ENCODE measurements at places on chromosomes 16 and 17. TPM values are rescaled to one million over a fixed set of nuclear protein-coding genes. Genes with fewer than 3 reads are reported as not detected.
A peak's percentile ranks its signal among the peaks of the same experiment; 100 is the strongest.

Gene COL1A1
- total RNA-seq, result 81.0 TPM

Gene RCVRN
- 0.23 TPM for total RNA-seq

Gene IRX3
- 95.1 TPM for total RNA-seq

Gene LYRM1
- 64.5 TPM for total RNA-seq

Gene CACNA1H
- 32.5 TPM for total RNA-seq

Gene CCL22
- 0.51 TPM for total RNA-seq

Gene C16orf90
- not detected for total RNA-seq

Gene PLA2G10
- total RNA-seq, result not detected

Gene GOSR2
- total RNA-seq, result 40.0 TPM

Gene PARD6A
- 13.7 TPM for total RNA-seq

DNA sequence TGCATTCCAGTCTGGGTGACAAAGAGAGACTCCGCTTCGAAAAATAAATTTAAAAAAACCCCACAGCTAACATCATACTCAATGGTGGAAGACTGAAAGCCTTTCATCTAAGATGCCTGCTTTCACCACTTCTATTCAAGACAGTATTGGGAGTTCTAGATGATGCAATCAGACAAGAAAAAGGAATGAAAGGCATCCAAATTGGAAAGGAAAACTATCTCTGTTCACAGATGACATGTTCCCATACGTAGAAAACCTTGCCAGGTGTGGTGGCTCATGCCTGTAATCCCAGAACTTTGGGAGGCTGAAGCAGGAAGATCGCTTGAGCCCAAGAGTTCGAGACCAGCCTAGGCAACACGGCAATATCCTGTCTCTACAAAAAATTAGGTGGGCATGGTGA, 31.1 kb downstream of the RANBP10 start:
- no peaks in the 10 kb centered on the region for H3K36me3 ChIP-seq
- H3K27me3 ChIP-seq, result no peaks in the 10 kb centered on the region
- DNase-seq, result no peak
- no peak overlapping the region for H3K4me3 ChIP-seq
- no peak overlapping the region for H3K27ac ChIP-seq

- H3K4me3 ChIP-seq, result peak overlapping the region; percentile 94
- no peaks in the 10 kb centered on the region for H3K27me3 ChIP-seq
- H3K27ac ChIP-seq, result peak overlapping the region; percentile 82
- no peaks in the 10 kb centered on the region for H3K36me3 ChIP-seq
- no peaks in the 10 kb centered on the region for H3K4me1 ChIP-seq
These were observed 643 bp downstream of the HSDL1 start for GRCh38 chr16:84144209-84144858.

DNA sequence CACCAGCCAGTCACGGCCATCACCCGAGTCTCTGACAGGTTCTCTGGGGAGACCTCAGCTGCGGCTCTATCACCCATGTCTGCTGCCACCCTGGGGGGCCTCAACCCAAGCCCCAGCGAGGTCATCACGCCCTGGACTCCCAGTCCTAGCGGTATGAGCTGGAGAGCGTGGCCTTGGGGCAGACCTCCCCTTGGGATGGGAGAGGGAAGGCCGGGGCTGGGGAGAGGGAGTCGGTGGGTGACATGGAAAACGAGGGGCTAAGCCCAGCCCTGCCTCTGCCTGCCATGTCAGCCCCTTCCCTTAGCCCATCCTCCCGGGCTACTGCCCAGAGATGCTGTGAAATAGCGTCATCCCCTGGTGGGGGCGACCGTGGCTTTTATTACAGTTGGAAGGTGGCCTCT, 8.7 kb downstream of the SMTNL2 start:
- no peaks in the 10 kb centered on the region for H3K4me1 ChIP-seq
- no peak overlapping the region for H3K4me3 ChIP-seq
- H3K36me3 ChIP-seq, result no peaks in the 10 kb centered on the region
- no peak for DNase-seq
- no peak overlapping the region for H3K27ac ChIP-seq

- H3K27me3 ChIP-seq, result no peaks in the 10 kb centered on the region
- H3K4me3 ChIP-seq, result peak overlapping the region; percentile 75
- H3K27ac ChIP-seq, result peak overlapping the region; percentile 69
These were observed 601 bp downstream of the SPNS1 start for GRCh38 chr16:28975158-28975599.

DNA sequence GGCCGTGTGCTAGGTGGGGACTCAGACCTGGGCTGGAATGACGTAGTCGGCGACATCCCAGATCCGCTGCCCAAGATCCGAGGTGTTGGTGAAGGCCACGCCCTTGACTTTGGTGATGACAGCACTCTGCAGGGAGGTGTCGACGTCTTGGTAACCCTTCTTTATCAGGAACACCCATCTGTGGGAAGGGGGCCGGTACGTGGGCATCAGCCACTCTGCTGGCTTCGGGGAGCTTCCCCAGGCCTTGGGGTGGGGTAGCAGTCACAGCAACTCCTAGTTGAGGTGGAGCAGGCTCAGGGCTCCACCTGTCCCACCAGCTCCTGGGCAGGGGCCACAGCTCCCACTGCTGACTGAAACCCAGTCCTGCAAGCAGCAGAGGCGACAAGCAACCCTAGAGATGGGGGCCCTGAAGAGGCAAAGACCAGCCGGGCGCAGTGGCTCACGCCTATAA, 4.3 kb downstream of the P2RX5 start:
- peaks cover 14% of the 10 kb centered on the region for H3K27me3 ChIP-seq
- H3K4me1 ChIP-seq, result no peaks in the 10 kb centered on the region
- no peaks in the 10 kb centered on the region for H3K36me3 ChIP-seq
- no peak overlapping the region for H3K27ac ChIP-seq
- H3K4me3 ChIP-seq, result no peak overlapping the region

DNA sequence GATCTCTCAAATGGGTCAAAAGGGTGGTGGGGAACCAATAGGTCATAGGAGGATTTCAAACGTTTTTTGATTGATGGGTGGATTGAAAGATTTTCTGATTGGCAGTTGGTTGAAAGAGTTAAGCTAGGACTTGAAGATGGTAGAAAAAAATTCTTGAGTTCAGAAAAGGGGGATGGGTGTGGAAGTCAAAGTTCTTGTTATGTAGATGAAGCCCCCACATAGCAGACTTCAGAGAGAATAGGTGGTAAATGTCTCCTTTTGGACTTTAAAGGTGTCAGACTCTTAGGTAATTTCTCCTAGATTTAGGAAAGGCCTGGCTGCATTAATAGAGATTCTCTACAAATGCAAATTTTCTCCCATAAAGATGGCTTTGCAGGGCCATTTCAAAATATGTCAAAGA, 163.3 kb downstream of the HS3ST4 start:
- H3K4me1 ChIP-seq, result no peaks in the 10 kb centered on the region
- no peak overlapping the region for H3K4me3 ChIP-seq
- no peak overlapping the region for H3K27ac ChIP-seq
- DNase-seq, result no peak
- peaks cover 3% of the 10 kb centered on the region for H3K27me3 ChIP-seq

DNA sequence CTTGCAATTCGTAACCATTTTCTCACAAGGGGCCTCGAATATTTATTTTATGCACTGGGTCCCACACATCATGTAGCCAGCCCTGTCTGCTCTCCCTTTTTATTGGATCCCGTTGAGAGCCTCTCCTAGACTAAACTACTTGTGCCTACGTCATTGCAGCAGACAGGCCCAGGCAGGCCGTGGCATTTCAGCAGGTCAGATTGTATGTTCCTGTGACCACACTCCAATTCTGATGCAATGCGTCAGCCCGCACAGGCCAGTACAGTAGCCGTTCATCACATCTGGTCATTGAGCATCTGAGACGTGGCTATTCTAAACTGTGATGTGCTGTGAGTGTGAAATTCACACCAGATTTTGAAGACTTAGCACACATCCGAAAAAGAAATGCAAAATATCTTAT, 42.2 kb downstream of the ABAT start:
- peak; percentile 75 for DNase-seq
- H3K36me3 ChIP-seq, result no peaks in the 10 kb centered on the region
- peaks cover 7% of the 10 kb centered on the region for H3K4me1 ChIP-seq
- H3K4me3 ChIP-seq, result no peak overlapping the region
- no peak overlapping the region for H3K27ac ChIP-seq
- H3K27me3 ChIP-seq, result no peaks in the 10 kb centered on the region

DNA sequence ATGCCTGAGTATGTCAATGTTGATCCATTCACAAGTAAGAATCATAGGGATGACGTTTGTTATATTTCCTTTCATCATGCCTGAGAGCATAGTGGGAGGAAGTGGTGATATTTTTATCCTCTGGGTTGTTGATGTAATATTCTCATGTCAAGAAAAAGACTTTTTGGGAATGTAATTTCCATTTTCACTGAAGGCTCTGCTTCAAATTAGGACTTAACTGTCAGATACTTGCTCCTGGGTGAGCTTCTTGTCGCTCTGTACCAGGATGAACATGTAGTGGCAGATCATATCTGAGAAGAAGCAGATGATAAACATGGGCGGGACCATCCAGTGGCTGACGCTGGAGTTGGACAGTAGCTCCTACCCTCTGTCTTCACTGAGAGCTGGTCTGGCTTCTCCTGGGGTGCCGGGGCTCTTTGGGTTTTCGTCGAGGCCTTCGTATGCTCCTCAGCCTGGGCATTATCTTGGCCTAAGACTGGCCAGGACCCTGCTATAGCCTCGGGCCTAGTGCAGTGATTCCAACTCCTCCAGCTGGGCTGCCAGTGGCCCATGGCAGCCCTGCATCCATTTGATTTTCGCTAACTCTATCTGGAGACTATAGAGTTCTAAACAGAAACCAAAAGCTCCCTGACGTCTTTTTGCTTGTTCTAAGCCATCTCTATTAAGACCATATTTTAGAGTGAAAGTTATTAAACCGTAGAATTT, 19.7 kb downstream of the CYB5B start:
- peak; percentile 28 for DNase-seq
- H3K27ac ChIP-seq, result peak overlapping the region; percentile 75
- H3K27me3 ChIP-seq, result no peaks in the 10 kb centered on the region
- H3K4me3 ChIP-seq, result no peak overlapping the region

DNA sequence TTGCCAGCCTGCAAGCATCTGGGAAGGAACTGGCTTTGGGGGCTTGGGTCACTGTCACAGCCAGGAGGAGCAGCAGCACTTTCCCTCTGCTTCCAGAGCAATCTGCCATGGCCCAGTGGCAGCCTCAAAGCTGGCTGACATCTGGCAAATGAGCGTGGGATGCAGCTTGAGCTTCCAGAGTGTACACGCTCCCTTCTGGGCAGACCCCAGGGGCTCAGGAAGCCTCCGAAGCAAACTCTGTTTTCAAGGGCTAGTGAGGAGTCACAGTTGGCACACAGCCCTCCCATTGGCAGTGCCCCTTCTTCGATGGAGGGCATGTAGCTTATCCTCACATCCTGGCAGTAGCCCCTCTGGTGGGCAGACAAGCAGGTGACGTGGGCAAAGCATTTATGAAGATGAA, 249.6 kb downstream of the ENGASE start:
- no peak for DNase-seq
- H3K27ac ChIP-seq, result no peak overlapping the region
- H3K36me3 ChIP-seq, result no peaks in the 10 kb centered on the region
- H3K27me3 ChIP-seq, result peaks cover 7% of the 10 kb centered on the region
- H3K4me1 ChIP-seq, result no peaks in the 10 kb centered on the region

GRCh38 chr17:50312308-50312707, 33.6 kb upstream of the XYLT2 start:
- H3K27ac ChIP-seq, result no peak overlapping the region
- H3K4me3 ChIP-seq, result no peak overlapping the region
- DNase-seq, result peak; percentile 29
- H3K4me1 ChIP-seq, result no peaks in the 10 kb centered on the region
- no peaks in the 10 kb centered on the region for H3K36me3 ChIP-seq

DNA sequence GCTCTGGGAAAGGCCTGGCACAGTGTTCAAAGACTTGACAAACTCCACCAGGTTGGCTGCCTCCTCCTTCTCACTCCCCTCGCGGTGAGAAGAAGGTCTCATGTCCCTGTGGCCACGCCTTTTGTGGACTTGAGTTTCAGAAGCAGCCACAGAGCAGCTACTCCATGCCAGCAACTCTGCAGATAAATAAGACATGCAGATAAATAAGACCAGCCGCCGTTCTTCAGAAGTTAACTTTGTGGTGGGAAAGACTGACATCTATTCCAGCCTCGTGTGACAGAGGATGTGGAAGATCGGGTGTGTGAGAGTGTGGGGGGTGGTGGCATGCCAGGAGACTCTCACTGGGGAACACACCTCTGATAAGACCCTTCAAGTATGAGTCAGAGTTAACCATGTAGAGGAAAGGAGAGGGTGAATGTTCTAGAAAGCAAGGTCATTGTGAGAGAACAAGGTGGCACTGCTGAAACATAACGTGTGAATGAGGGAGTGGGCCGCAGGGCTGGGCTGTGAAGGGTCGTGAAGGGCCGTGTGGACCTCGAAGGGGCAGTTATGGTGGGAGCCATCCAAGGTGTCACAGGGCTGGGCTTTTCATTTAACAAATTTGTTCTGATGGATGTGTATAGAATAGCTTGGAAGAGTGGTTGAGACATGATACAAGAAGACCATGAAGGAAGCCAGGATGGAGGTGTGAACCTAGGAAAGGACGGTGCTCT, 830 bp downstream of the SPACA3 start:
- DNase-seq, result no peak
- H3K27ac ChIP-seq, result no peak overlapping the region
- no peaks in the 10 kb centered on the region for H3K27me3 ChIP-seq
- H3K36me3 ChIP-seq, result no peaks in the 10 kb centered on the region
- H3K4me3 ChIP-seq, result no peak overlapping the region
- no peaks in the 10 kb centered on the region for H3K4me1 ChIP-seq

DNA sequence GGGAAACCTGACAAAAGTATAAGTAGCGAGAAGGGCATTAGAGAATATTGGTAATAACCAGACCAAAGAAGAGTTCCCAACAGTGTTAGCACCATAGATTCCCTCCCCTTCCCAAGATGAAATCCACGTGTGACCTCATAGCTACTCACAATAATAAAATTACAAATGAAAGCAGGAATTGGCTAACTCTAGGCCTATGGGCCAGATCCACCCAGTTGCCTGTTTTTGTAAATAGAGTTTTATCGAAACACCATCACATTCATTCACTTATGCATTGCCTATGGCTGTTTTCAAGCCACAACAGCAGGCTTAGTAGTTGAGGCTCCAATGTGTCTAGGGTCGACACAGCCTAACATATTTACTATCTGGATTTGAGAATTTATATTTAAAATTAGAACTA, 7.8 kb downstream of the CPHXL start:
- H3K4me3 ChIP-seq, result no peak overlapping the region
- H3K27ac ChIP-seq, result no peak overlapping the region
- DNase-seq, result no peak

DNA sequence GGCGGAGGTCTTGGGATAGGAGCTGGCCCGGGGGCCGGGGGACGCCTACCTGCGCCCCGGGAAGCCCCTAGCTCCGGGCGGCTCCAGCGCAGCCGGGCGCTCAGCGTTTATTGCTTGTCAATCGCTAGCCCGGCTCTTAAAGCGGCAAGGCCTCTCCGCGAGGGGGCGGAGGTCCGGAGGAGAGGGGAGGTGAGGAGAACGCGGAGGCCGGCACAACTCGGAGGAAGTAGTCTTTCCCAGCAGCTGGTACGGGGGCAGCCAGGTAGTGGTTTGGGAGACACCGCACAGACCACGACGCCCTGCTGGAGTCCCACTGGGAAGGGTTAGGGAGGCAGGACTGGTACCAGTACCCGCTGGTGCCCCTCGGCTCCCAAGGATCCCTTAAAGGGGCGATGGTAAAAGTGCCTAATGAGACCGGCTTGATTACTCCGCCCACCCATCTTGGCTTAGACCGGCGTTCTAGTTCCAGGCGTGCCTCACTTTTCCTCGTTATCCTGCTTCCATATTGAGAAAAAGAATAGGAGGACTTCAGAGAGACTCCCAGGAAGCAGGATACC, at the start of gene MPP2:
Gene MPP2, minus strand, starts transcription at position 112 of the 557 bp plus-strand sequence. CDS start 3,076 bp downstream, outside the sequence.
- peak; percentile 68 for DNase-seq
- H3K36me3 ChIP-seq, result no peaks in the 10 kb centered on the region
- H3K4me3 ChIP-seq, result peak within 1 kb of the TSS; percentile 52
- peaks cover 6% of the 10 kb centered on the region for H3K4me1 ChIP-seq
- peak within 1 kb of the TSS; percentile 86 for H3K27ac ChIP-seq
- no peaks in the 10 kb centered on the region for H3K27me3 ChIP-seq
